ENCODE measurements at places on chromosomes 13 and 19.

DNA sequence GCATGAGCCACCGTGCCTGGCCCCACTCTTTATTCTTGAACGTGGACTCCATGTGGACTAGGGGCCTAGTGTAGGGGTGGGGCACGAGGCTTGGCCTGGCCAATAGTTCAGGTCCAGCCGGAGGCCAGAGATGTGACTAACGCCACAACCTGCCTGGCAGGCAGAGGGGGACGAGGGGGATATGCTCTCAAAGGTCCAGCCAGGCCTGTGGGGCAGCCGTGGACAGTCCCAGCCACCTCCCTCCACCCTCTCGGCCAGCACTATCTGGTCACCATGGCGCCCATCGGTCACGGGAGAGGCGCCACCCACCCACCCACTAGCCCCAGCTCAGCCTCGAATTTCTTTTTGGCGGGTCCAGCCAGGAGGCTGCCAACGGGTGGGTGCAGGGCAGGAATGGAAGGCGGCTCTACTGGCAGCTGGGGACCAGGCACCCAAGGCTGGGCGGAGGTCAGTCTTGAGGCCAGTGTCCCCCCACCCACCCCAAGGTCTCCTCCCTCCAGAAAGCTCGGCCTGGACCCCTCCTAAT lies 2.2 kb upstream of the CERS1 start:
- no peak for DNase-seq

DNA sequence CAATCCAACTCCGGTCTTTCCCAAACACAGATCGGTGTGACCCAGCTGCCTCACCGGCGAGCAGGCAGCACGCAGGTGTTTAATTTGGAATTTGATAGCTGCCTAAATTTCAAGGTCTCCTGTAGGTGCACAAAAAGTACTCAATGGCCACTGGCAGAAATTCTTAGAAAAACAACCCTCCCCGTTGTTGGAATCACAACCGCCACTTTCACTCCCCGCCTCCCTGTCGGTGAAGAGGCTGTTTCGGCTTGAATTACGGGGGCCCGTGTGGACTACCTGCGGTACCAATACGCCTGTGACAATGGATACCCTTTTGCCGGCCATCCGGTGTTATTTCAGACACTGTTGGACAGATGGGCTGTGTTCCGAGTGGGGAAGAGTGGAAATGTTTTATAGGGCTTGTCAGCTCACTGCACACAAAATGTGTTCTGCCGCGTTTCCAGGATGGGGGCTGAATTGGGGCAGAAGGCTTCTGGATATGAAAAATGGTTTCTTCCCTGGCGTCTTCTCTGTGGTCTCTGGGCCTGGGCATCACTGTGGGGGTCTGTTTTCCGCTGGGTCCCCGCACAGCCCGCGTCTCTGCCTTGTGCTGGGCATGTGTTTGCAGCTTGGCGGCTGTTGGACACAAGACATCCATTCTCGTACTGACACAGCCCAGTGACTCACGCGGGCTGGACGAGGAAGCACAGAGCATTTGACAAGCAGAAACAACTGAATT lies 45.4 kb downstream of the ZIC5 start:
- no peak for DNase-seq

GRCh38 chr13:36476661-36477060 lies 44.4 kb downstream of the CCNA1 start:
- DNase-seq, result no peak

DNA sequence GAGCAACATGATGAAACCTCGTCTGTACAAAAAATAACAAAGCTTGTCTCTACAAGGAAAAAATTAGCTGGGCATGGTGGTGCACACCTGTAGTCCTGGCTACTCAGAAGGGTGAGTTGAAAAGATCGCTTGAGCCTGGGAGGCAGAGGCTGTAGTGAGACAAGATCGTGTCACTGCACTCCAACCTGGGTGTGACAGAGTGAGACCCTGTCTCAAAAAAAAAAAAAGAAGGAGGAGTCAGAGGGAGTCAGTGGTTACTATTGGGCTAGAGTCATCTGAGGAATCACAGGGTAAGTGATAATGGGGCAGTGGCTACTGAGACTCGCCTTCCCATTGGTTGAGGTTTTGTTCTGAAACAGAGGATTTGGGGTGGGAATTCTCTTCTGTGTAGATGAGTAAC lies 1.9 kb upstream of the GPI start:
- DNase-seq, result no peak

- no peak for DNase-seq
Observed at GRCh38 chr13:69912630-69913029, 195.0 kb upstream of the ATXN8OS start.

DNA sequence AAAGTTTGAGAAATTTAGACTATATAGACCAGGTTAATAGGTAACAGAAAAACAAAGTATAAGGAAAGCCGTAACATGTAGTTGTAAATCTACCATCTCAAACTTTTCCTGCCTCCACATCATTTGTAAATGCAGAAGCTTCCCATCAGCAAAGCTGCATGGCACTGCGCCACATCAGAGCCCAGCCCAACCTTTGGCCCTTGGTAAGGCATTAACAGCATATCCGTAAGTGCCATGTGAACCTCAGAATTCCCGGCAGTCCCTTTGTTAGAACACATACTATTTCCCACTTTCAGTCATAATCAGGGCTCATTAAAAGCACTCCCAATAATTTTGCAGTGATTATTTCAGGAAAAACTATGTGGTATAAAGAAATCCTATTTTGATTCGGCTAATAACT lies 51.6 kb downstream of the MPHOSPH8 start:
- DNase-seq, result no peak

DNA sequence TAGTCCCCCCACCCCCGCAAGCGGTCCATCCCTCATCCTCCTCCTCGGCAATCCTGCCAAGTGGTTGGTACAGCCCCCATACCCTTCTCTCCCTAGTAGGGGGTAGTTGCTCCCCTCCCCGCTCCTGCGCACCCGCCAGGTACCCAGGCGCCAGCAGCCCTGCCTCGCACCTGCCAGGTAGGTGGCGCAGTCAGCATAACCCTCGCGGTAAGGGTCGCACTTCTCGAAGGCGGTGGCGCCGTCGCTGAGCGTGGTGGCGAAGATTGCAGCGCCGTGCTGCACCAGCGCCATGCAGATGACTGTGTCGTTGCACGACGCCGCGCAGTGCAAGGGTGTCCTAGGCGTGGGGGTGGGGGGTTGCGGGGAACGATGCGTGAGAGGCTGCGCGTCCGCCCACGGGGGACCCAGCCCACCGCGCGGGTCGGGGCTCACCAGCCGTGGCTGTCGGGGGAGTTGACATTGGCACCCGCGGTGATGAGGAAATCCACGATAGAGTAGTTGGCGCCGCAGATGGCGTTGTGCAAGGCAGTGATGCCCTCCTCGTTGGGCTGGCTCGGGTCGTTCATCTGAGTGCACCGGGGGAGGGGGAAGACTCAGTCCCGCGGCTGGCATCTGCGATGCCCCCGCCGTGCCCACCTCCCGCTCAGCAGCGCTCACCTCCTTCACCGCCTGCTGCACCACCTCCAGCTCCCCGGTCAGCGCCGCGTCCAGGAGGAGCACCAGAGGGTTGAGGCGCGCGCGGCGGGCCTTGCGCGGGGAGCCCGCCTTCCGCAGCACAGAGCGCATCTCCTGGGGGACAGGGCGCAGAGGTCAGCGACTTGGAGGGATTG lies 15.2 kb upstream of the ERCC2 start:
- no peak for DNase-seq

DNA sequence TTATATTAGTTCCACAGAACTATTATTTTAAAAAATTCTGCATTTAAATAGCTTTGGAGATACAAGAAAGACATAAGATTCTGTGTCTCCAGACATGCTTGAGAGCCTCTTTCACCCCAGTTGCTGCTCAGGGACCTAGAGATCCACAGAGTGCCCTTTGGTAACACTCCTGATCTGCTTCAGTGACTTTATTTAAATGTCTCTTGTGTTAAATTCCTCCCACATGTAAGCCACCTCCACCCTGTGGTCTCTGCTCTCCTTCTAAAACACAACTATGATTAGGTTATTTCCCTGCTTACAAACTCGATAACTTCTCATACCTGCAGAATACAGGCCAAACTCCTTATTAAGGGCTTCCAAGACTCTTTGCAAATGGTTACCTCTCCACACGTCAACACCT lies 141.0 kb downstream of the RFC3 start:
- DNase-seq, result no peak

- DNase-seq, result peak; percentile 99
Observed at GRCh38 chr13:44917589-44918325, 71.5 kb downstream of the NUFIP1 start.

GRCh38 chr13:64849196-64849595 lies 2380.9 kb downstream of the PCDH9 start:
- no peak for DNase-seq

GRCh38 chr13:48234566-48235340 lies 1.7 kb downstream of the ITM2B start:
- DNase-seq, result peak; percentile 58

DNA sequence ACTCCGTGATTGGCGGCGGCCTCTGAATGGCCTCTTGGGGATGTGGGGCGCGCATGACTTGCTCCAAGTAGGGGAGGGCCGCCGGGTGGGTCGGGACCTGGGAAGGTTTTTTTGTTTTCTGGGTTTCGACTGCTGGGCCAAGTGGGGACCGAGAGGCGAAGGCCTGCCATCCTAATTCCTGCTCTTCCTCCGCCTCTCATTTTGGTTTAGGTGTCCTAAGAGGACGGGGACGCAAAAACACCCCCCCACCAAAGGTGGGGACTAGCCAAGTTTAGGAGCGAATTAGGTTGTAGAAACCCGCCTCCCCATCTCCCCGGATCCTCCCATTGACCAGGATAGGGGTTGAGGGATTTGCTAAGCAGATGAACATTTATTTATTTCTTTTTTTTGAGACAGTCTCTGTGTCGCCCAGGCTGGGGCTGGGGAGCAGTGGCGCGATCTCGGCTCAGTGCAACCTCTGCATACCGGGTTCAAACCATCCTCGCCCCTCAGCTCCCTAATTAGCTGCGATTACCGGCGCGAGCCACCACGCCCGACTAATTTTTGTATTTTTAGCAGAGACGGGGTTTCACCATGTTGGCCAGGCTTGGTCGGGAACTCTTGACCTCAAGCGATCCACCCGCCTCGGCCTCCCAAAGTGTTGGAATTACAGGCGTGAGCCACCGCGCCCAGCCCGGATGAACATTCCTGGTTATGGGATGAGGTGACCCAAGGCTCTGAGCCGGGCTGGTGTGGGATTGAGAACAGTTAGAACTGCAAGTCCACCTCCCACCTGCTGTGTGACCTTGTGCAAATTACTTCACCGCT lies 838 bp downstream of the PPP2R1A start:
- no peak for DNase-seq

DNA sequence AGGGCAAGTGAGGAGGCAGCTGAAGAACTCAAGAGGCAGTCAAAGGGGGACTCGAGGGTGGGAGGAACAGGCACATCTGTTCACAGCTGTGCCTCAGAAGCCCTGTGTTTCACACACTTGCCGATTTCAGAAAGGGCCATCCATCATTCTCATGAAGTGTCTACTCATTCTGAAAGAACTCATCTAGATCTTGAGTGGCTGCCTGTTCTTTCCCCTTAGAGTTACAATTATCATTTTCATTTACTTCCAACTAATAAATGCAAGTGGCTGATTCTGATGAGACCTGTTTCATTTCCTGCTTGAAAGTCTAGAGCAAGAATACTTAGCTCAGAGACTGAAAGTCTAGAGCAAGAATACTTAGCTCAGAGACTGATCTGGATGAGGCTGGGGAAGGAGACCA lies 1145.1 kb downstream of the UQCRFS1 start:
- DNase-seq, result no peak

GRCh38 chr13:68588623-68589022 lies 1358.5 kb upstream of the PCDH9 start:
- no peak for DNase-seq

DNA sequence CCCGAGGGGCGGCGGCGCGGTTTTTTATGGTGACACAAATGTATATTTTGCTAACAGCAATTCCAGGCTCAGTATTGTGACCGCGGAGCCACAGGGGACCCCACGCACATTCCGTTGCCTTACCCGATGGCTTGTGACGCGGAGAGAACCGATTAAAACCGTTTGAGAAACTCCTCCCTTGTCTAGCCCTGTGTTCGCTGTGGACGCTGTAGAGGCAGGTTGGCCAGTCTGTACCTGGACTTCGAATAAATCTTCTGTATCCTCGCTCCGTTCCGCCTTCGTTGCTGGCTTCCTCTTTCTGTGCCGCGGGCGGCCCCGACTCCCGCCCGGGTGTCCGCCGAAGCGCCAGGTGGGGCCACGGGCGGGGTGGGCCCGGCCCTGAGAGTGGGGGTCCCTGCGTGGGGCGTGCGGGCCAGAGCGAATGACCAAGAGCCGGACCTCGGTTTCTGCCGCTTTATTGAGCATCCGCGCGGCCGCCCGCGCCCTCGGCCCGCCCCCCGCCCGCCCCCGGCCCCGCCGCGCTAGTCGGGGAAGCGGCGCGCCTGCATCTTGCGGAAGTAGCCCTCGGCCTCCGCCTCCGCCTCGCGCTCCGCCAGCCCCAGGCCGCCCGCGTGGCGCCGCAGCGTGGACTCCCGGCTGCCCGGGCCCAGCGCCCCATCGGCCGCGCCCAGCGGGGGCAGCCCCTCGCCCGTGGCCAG lies 9.6 kb downstream of the PLPPR3 start:
- no peak for DNase-seq

DNA sequence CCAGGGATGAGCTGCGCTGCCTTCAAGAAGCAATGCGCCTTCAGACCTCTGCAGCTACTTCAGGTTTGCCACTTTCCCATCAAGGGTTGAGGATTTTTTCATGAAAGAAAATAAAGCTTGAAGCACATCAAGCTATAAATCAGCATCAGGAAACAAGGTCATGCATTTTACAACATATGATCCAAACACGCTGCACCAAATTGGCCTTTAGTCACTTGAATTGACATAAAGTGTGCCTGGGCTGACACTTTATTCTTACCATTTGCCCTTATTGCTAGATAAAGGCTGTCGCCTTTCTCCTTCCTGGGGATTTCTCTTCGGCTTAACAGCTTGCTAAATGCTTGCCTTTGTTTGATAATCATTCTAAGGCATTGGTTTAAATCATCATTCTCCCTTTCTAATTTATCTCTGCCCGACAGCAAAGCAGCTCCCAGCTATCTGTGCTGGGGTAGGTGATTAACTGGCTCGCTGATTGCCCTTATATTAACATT lies 87.7 kb downstream of the LHFPL6 start:
- no peak for DNase-seq

GRCh38 chr13:61410669-61411297 lies 4.9 kb downstream of the PCDH20 start:
- DNase-seq, result no peak

GRCh38 chr13:50403311-50403710 lies 388.1 kb downstream of the KCNRG start:
- DNase-seq, result no peak

GRCh38 chr13:25677956-25678355 lies 306.2 kb downstream of the ATP8A2 start:
- no peak for DNase-seq

GRCh38 chr19:17530586-17530985 lies 19.1 kb downstream of the PGLS start:
- no peak for DNase-seq
